Neural crest cell (in vitro differentiated cells): ENCODE measurements at places on chromosomes 12 and 14. TPM values are rescaled to one million over a fixed set of nuclear protein-coding genes. Genes with fewer than 3 reads are reported as not detected.

DNA sequence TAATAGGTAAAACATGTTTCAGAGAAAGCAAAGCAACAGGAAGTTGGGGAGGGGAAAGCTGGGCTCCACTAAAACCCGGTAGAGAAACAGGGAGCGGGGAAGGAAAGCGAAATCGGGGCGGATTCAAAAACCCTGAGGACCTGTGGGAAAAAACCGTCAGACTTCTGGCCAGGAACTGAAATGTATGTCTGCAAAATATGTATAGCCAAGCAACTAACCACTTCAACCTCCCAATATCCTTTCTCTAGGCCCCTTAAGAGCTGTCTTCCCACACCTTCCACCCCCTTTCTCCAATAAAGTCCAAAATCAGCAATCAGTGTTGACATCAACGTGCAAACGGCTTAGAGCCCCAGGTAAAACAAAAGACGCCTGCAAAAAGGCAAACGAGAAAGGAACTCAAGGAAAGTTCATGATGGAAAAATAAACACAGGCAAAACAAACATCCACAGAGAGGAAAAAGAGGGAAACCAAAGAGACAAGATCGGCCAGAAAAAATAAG lies 32.8 kb downstream of the SIX1 start:
- DNase-seq = no peak

DNA sequence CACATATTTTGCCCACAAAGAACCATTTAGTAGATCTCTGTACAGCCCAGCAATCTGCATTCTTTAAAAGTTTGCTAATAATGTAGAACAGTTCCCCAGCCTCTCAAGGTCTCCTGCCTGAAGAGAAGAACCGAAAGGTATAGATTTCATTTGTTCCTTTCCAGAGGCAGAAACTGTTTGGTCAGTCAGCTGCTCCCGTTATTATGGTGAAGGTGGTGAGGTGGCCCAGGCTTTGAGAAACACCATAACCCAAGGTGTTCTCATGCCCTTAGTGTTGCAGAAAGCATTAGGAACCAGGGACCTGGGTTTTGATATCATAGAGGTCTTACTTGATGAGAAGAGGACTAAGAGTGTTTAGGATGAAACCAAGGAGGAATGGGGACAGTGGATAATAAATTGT lies 65.3 kb downstream of the SUSD6 start:
- DNase-seq = no peak

- DNase-seq = no peak
Observed at GRCh38 chr14:39974036-39974435, 541.8 kb upstream of the FBXO33 start.

Gene CLEC9A
- not detected in 2 replicates for total RNA-seq
